Stimulated activated CD8-positive, alpha-beta memory T cell treated with anti-CD3 and anti-CD28 coated beads, Interleukin-15, amount 100 ng/mL, for 48 hours (primary cell): ENCODE measurements at places on chromosomes 1 and 21.

GRCh38 chr1:56877973-56878372 lies 23.4 kb downstream of the C8A start:
- DNase-seq: no peak

DNA sequence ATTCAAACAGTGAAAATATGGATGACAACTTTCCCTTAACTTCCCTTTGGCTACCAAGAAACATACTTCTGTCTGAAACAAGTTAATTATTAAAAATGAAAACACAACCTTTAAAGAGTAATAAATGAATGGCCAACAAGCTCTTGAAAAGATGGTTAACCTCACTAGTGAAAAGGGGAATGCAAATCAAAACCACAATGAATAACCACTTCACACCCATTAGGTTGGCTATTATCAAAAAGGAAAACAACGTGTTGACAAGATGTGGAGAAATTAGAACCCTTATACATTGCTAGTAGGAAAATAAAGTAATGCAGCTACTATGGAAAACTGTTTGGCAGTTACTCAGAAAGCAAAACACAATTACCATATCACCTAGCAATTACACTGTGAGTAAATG lies 14.1 kb downstream of the COP1 start:
- DNase-seq: no peak

- DNase-seq: no peak
These were observed 5.4 kb downstream of the CELF3 start for GRCh38 chr1:151711044-151711800.

DNA sequence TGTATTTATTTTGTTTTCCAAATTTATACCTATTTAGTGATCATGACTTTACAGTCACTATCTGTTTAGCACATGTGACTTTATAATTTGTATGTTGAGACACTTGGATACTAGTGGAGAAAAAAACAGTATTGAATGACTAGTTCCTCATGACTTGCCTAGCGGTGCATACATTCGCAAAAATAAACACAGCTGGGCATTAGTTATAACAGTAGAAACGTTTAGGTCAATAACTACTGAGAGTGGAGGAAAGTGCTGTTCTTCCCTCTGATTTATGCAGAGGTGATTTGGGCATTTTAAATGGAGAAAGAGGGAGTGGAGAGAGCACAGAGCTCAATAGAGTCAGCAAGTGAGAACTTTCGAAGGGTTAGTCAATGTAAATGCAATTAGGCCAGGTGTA lies 1679.0 kb upstream of the B3GALT2 start:
- DNase-seq: no peak

DNA sequence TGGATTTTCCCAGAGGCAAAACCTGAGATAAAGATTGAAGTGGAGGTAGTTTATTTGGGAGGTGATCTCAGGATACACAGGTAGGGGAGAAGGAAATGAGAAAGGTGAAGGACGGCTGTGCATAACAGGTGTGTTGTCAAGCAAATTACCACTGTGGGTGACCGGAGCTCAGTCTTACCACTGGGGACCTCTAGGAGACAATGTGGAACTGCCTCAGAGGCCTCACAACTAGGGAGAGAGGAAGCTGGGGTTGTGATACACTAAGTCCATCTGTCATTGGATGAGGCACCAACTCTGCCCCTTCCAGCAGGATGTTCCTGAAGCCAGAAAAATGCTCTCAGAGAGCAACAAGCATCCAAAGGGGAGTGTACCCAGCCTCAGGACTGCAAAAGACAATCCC lies 32.6 kb downstream of the GRIK3 start:
- no peak for DNase-seq

DNA sequence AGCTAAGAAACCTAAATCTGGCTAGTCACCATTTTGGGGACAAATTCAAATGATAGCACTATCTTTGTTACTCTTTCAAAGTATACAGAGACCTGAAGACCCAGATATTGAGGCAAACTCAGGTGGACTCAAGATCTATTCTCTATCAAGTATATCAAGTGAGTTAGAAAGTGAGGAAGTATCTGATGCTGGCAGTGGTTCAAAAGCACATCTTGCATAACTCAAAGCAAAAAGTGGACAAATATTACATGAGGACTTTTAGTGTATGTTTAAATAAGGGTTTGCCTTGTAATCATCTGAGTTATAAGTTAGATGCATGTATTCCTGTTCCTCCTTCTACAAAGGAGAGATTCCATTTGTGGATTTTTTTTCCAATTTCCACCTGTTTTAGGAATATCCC lies 338.4 kb downstream of the DISC1 start:
- DNase-seq: no peak

DNA sequence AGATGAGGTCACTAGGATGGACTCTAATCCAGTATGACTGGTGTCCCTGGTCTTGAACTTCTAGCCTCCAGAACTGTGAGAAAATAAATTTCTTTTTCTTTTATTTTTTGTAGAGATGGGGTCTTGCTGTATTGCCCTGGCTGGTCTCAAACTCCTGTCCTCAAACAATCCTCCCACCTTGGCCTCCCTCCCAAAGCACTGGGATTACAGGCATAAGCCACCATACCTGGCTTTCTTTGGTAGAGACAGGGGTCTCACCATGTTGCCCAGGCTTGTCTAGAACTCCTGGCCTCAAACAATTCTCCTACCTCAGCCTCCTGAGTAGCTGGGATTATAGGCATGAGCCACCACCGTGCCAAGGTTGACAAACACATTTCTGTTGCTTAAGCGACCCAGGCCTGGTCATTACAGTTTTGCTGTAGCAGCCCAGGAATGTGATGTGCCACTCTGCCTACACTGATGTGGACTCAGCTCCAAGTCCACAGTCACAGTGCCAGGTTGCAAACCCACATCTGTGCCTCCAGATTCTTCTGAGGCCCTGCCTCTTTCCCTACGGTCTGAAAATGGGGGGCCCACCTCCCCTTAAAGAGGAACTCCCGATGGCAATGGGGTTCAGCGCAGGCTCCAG lies 15.9 kb downstream of the PYCR2 start:
- no peak for DNase-seq
